Right ventricle myocardium superior (tissue), 1 donor: ENCODE measurements at places on chromosomes 3 and 15.

GRCh38 chr15:68784206-68784605, 36.5 kb downstream of the ANP32A start:
- no peak for DNase-seq

GRCh38 chr3:149466192-149466591, 8.3 kb upstream of the TM4SF4 start:
- DNase-seq, result no peak

- DNase-seq, result no peak
Observed at GRCh38 chr3:160379628-160380214, 19.3 kb downstream of the IFT80 start.

DNA sequence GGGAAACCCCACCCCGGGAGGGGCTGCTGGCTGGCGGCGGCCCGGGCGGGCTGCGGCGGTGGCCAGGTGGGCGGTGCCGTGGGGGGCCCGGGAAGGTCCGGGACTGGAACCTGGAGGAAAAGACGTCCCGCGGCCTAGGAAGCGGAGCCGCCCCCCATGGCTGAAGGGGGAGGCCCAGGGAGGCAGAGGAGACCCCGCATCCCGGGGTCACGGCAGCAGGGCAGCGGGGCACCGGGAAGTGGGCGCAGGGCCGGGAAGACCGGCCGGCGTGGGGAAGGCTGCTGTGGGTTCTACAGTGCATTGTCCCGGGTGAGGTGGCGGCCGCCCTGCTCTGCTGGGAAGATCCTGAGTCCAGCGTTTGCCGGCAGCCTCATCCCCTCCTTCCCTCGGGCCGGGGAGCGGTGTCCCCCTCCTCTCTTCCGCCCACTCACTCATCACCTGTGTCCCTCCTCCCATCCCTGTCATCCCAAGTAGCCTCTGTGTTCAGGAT, 525 bp upstream of the FSTL1 start:
- DNase-seq, result peak; percentile 56

DNA sequence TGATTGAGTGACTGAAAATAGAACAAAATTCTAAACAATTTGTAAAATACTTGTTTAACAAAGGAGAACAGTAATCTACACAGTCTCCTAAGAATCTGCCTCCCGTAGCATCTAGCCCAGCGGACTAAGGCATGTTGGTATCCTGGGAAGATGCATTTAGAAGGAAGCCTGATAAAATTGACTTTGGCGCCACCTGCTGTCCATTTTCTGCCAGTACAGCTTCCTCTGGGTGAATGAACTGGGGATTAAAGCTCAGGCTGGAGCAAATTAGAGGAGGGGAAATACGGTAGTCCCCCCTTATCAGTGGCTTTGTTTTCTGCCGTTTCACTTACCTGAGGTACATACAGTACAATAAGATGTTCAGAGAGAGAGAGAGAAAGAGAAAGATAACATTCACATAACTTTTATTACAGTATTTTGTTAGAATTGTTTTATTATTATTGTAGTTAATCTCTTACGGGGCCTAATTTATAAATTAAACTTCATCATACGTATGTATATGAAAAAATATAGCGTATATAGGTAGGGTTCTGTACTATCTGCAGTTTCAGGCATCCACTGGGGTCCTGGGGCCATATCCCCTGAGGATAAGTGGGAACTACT, 191.6 kb downstream of the GAP43 start:
- peak; percentile 76 for DNase-seq

- no peak for DNase-seq
Observed at GRCh38 chr3:39095778-39096177, 11.6 kb downstream of the GORASP1 start.

DNA sequence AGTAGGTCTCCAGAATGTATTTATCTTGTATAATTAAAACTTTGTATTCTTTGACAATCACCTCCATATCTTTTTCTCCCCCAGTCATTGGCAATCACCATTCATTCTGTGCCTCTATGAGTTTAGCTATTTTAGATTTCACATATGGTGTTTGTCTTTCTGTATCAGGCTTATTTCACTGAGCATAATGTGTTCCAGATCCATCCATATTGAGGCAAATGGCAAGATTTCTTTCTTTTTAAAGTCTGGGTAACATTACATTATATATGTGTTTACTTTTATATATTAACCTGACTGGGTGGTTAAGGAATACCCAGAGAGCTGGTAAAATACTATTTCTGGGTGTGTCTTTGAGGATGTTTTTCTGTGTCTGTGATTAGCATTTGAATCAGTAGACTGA, 486.6 kb downstream of the SQOR start:
- no peak for DNase-seq

GRCh38 chr15:31111091-31111647, 9.6 kb upstream of the TRPM1 start:
- DNase-seq, result no peak

GRCh38 chr3:38826001-38826400, 10.0 kb upstream of the SCN10A start:
- DNase-seq, result no peak

- DNase-seq, result no peak
Observed at GRCh38 chr15:47570881-47571640, 146.2 kb upstream of the SEMA6D start.

- DNase-seq, result no peak
Observed at GRCh38 chr3:165749821-165750220, 87.4 kb downstream of the BCHE start.

GRCh38 chr15:63922261-63922904, 88.6 kb upstream of the HERC1 start:
- no peak for DNase-seq

DNA sequence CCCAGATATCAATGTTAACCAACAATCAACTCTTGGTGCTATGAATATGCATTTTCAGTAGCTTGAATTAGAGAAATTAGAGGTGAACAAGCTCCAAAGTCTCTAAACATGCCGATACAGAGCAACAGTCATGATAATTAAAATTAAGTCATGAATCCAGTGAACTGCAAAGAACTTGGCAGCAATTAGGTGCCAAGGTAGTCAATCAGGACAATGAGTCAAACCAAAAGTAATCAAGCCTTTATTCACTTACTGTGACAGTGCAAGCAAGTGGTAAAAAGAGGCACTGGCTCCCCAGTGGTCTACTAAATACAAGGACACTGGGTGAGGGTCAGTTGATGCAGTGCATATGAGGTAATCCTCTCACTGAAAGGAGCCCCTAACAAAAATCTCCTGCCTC, 1.8 kb downstream of the ZNF770 start:
- DNase-seq, result no peak

GRCh38 chr3:107592073-107592472, 69.3 kb downstream of the BBX start:
- DNase-seq, result no peak

DNA sequence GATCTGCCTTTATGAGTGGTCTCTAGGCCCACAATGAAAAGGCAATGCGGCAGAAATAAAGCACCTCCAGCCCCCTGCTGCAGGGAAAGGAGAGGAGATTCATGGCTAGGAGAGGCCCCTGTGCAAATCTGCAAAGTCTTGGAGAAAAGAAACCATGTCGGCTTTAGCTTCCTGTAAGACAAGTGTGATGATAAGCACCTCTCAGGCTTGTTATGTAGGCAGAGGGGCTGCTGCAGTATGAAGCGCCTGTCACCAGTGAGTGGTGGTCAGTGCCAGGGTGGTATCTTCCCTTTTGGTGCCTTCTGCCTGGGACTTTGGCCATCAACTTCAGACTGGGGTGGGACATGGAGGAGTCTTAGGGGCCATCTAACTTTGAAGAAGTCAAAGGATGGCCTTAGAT, 59.2 kb upstream of the ARHGEF3 start:
- DNase-seq, result no peak

DNA sequence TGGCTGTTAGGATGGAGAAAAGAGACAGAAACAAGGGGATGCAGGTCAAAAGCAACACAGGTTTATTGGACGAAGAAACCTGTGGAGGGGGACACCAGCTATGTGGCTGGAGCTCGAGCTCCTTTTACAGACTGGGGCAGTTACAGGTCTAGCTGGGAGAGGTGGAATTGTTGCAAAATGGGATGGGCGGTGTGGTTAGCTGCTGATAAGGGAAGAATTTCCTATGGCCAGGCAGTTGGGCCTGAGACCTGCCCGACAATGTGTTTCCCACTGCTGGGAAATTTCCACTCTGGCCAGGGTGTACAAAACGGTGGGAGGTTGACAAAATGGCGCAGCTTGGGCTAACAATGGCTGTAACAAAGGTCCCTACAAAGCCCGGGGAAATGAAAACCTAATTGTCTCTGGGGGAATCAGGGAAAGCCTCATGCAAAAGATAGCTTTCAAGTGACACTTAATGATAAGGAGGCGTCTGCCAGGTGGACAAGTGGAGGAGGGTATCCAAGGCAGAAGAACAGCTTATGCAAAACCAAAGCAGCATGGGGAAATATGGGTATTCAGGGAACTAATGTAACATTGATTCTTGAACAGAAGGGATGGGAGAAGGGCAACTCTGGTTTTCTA, 137.4 kb upstream of the SGO1 start:
- no peak for DNase-seq

DNA sequence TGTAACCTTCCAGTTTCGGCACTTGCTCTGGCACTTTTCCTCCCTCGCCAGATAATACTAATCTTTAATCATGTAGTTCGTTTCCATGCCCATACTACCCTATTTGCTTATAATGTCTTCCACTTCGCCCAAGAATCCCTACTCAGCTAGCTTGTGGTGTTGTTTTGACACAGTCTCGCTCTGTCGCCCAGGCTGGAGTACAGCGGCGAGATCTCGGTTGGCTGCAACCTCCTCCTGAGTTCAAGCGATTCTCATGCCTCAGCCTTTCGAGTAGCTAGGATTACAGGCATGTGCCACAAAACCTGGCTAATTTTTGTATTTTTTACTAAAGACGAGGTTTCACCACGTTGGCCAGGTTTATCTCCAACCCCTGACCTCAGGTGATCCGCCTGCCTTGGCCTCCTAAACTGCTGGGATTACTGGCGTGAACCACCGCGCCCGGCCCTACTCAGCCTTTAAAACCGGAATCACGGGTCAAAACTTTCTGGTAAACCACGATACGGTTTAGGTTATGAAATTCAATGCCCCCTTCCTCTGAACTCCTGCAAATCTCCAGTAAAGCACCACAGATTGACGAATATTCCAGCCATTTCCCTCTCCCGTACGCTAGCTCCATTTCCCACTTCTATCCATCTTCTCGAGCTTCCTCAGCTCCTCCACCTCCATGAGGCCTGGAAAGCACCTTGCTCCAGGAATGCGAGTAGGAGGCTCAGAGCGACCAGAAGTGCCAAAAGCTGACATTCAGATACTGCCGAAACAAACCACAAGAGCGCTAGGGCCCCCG, 878 bp upstream of the RAD51 start:
- no peak for DNase-seq
